CD4-positive, alpha-beta T cell treated with Interferon gamma for 1 hour (primary cell): ENCODE measurements at places on chromosomes 5 and 9.
A peak's percentile ranks its signal among the peaks of the same experiment; 100 is the strongest.

- no peak for DNase-seq
Measured at GRCh38 chr9:98539954-98540353, 168.8 kb downstream of the GABBR2 start.

- no peak for DNase-seq
Measured at GRCh38 chr9:101270302-101270701, 114.5 kb downstream of the BAAT start.

GRCh38 chr9:123355761-123356431 is at the start of gene CRB2:
TSS of gene CRB2 (plus strand) at chr9:123356197. CDS start at chr9:123356261, 64 bp downstream.
- DNase-seq = no peak

DNA sequence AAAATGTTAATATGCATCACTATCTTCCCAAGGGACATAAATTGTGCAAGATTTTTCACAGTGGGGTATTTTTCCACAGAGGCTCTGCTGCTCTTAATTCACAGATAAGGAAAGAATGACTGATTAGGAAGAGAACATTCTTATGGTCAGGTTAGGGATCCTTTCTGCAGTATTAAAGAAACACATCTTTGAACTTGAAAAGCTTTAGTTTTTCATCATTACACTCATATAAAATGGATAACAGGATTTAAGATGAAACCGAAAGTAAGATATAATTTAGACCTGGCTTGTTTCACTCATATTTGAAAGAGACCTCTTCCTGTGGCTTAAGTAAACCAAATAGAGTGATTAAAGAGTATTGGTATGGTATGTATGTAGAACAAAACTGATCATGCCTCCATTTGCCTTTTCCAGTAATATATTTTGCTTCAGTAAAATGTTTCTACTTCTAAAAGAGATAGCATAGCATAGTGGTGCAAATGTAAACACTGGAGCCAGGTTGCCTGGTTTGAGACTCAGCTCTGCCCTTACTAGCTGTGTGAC is 160.0 kb downstream of the PRR16 start:
- no peak for DNase-seq

GRCh38 chr9:94110821-94111252 is 26.6 kb downstream of the PTPDC1 start:
- no peak for DNase-seq

GRCh38 chr9:80156756-80157472 is 585.1 kb downstream of the TLE4 start:
- DNase-seq = no peak

- no peak for DNase-seq
Measured at GRCh38 chr9:84756731-84757130, 87.2 kb downstream of the NTRK2 start.

DNA sequence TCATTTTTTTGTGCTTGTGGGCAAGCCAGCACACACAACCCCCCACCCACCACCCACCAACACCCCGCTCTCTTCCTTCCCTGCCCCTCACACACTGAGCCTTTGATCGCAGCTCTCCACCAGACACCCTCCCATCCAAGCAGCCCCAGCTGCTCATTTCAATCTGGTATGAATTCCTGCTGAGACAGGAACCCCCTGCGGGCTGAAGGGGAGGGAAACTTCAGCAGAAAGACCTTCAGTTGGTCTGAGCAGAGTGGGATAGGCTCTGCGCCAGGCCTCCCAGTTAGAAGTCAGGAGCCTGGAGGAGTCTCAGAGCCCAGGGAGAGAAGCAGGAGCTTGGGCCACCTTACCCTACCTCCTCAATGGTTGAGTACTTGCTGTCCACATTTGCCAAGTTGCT is 7.2 kb downstream of the PCDHGC5 start:
- no peak for DNase-seq

GRCh38 chr5:96566833-96567587 is 95.2 kb upstream of the CAST start:
- DNase-seq = no peak

DNA sequence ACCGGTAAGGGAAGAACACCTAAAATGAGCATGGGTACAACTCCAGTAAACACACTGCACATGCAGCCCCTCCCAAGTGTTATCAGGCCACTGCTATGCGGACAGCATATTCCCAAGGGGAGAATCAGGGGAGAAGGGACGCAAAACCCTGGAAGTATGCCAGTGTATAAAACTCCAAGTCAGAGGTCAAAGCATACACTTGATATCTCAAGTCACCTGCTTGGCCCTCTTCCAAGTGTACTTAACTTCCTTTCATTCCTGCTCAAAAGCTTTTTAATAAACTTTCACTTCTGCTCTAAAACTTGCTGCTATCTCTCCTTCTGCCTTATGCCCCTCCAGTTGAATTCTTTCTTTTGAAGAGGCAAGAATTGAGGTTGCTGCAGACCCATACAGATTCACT is 408.1 kb downstream of the HTR1A start:
- DNase-seq = no peak

- no peak for DNase-seq
Measured at GRCh38 chr5:127812570-127812969, 109.4 kb downstream of the CCDC192 start.

DNA sequence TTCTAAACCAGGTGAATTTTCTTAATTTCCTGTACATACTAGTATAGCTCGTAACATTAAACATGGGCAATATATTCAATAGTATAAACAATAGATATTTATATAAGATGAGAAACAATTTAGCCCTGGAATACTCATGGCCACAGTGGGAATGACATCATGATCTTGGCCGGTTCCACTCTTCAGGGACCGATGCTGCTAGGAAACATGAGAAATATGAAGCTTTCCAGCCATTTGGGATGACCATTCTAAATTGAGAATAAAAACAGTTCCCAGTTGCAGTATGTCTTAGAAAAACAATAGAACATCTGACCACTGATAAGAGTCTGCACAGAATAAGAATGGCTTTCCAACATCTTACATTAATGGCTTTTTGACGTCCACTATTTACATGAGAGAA is 33.3 kb upstream of the SLCO6A1 start:
- no peak for DNase-seq

DNA sequence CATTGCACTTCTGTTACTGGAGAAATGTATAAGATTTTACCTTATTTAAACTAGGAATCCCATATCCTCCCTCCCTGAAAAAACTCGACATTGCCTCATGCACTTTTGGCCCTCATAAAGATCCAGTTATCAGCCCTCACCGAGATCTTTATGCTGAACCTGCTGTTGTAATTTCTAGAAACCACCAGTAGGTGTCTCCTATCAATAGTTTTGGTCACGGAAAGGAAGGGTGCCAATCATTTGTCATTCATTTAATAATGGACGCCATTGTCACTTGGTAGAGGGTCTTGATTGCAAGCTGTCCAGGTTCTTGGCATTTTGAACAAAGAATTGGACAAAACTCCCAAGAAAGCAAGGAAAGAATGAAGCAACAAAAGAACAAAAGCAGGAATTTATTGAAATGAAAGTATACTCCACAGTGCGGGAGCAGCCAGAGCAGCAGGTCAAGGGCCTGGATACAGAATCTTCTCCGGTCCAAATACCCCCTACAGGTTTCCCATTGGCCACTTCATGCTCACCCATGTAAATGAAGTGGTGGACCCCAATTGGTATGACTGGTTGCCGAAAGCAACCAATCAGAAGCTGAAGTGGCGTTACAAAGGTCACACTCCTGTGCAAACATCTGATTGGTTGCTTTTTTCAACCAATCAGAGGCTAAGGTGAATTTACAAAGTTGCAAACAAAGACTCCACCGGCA is 524.3 kb downstream of the PSAT1 start:
- DNase-seq = no peak

- DNase-seq = no peak
Measured at GRCh38 chr9:80077059-80077458, 505.3 kb downstream of the TLE4 start.

GRCh38 chr9:68978066-68978465 is 35.8 kb downstream of the PRKACG start:
- no peak for DNase-seq

DNA sequence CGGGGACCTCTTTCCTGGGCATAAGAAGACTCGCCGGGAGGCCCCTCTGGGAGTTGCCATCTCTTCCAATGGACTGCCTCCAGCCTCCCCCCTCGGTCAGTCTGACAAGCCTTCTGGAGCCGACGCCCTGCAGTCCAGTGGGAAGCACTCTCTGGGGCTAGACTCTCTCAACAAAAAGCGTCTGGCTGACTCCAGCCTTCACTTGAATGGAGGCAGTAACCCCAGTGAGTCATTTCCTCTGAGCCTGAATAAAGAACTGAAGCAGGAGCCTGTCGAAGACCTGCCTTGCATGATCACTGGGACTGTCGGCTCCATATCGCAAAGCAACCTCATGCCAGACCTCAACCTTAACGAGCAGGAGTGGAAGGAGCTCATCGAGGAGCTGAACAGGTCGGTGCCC is 28.4 kb upstream of the LTC4S start:
- DNase-seq = no peak

- DNase-seq = peak; percentile 32
Measured at GRCh38 chr9:129416821-129417539, 203.9 kb downstream of the C9orf50 start.

DNA sequence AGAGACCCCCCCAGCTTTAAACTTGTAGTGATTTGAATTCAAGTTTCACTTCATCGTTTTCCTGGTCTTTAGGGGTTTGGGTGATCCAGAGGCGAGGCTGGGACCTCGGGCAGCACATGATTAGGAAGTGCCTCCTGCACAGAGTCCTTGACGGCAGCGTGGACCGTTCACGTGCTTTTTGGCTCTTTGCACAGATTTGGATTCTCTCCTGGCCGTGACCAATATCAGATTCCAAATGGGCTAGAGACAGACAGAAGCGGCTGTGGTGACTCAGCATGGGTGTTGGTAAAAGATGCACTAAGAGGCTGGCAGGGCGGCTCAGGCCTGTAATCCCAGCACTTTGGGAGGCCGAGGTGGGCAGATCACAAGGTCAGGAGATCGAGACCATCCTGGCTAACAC is 117.2 kb upstream of the CACNA1B start:
- DNase-seq = no peak

DNA sequence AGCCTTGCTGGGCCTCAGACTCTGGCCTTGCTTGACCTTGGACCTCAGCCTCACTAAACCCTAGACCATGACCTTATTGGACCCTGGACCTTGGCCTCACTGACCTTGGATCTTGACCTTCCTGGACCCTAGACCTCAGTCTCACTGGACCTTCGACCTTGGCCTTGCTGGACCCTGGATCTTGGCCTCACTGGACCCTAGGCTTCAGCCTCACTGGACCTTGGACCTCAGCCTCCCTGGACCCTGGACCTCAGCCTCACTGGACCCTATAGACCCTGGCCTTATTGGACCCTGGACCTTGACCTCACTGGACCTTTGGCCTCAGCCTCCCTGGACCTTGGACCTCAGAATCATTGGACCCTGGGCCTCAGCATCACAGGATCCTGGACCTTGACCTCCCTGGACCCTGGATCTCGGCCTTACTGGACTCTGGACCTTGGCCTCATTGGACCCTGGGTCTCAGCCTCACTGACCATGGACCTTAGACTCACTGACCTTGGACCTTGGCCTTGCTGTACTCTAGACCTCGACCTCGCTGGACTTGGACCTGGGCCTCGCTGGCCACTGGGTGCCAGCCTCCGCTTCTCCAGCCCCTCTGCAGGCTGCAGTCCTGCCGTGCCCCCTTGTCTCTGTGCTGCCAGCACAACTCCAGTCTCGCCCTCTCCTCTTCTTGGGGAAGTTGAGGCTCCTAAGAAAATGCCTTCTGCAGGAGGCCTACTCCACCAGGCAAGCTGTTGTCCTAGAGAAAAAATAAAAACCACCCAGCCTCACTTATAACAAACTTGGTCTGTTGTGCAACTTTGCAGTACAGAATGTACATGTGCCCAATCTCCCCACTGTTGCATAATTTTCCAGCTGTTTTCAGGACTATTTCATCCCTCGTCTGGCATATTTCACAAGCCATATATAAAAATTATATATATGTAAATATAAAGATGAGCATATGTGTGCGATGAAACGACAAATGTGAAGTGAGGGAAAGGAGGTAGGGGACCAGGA is 11.0 kb upstream of the ADAMTS2 start:
- DNase-seq = no peak

DNA sequence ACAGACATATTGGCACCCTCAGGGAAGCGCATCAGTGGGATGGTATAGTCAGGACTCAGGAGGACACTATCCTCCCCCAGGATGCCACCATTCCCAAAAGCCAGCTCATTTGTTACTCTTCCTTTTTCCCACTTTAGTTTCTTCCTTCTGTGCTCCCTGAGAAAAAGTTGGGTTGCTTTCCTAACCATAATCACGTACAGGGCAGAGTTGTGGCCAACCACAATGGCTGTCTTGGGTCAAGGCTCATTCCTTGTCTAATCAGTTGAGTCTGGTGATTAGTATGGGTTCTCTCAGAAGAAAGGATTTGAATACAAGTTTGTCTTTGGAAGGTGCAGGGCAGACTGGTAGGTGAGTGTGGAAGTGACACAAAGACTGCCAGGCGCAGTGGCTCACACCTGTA is 26.6 kb upstream of the ATP6V1G1 start:
- no peak for DNase-seq

- DNase-seq = no peak
Measured at GRCh38 chr9:88772575-88772974, 218.7 kb upstream of the S1PR3 start.

GRCh38 chr5:172775326-172776234 is 4.6 kb upstream of the DUSP1 start:
- peak; percentile 82 for DNase-seq

DNA sequence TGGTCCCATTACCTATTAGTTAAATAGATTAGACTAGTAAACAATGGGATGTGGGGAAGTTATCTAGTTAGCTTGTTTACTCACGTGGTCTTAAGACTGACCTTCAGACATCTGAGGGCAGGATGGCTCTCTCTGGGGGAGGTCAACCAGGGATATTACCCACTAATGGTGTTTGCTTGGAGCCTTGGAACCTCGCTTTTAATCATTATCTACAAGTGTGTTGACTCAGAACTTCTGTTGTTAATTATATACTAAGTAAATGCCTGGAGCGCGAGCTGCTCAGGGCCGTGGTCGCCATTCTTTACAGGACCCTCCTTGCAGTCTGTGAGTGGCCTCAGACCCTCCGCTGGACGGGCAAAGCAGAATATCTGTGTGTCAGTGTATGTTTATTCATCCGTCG is 48.5 kb upstream of the ZNF354A start:
- no peak for DNase-seq

DNA sequence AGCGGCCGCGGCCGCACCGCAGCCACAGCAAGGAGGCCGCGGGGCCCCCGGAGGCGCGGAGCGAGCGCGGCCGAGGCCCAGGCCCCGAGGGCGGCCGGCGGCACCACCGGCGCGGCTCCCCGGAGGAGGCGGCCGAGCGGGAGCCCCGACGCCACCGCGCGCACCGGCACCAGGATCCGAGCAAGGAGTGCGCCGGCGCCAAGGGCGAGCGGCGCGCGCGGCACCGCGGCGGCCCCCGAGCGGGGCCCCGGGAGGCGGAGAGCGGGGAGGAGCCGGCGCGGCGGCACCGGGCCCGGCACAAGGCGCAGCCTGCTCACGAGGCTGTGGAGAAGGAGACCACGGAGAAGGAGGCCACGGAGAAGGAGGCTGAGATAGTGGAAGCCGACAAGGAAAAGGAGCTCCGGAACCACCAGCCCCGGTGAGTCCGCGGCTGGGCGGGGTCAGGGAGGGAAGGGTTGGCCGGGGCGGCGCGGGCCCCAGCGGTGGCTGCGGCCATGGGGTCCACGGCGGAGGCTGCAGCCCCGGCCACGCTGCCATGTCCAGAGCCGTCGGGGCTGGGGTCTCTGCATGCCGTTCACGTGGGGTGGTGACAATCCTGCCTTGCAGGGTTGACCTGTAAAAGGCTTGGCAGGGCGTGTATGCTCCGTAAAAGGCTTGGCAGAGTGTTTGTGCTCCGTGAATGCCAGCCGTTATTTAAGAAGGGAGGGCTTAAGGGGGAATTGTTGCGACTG is 146.0 kb downstream of the CACNA1B start:
- no peak for DNase-seq
